Right atrium auricular region (tissue), 2 donors: ENCODE measurements at places on chromosomes 7 and 10.
A peak's percentile ranks its signal among the peaks of the same experiment; 100 is the strongest.

GRCh38 chr7:39269034-39269433 lies 291.3 kb downstream of the POU6F2 start:
- DNase-seq, result no peak

GRCh38 chr10:6574664-6575176 lies 5.4 kb downstream of the PRKCQ start:
- no peak for DNase-seq

GRCh38 chr10:121596689-121597503 lies 1.3 kb downstream of the FGFR2 start:
- DNase-seq, result peak; percentile 61

- DNase-seq, result no peak
Observed at GRCh38 chr7:136045181-136045580, 68.0 kb upstream of the MTPN start.

GRCh38 chr7:24825381-24825794 lies 68.1 kb upstream of the GSDME start:
- DNase-seq, result no peak

DNA sequence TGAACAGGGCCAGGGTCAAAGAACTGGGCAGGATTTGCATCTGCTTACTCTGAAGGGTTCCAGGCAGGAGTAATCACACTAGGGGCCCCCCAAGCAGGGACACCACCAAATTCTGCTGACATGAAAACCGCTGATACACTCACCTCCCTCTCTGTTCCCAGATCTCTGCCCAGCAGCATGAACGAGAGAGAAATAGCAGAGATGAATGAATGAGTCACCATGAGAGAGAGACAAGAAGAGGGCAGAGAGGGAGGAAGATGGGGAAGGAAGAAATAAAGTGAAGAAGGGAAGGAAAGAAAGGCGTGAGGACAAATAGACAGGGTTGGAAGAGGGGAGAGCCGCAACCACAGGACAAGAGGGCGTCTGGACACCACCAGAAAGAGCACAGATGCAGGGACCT lies 285.9 kb upstream of the NEBL start:
- DNase-seq, result no peak
